ENCODE measurements at places on chromosomes 6 and 20.

GRCh38 chr6:18501663-18502013, 114.5 kb downstream of the RNF144B start:
- no peak for DNase-seq

GRCh38 chr6:163741743-163742363, 327.3 kb downstream of the QKI start:
- DNase-seq: no peak

DNA sequence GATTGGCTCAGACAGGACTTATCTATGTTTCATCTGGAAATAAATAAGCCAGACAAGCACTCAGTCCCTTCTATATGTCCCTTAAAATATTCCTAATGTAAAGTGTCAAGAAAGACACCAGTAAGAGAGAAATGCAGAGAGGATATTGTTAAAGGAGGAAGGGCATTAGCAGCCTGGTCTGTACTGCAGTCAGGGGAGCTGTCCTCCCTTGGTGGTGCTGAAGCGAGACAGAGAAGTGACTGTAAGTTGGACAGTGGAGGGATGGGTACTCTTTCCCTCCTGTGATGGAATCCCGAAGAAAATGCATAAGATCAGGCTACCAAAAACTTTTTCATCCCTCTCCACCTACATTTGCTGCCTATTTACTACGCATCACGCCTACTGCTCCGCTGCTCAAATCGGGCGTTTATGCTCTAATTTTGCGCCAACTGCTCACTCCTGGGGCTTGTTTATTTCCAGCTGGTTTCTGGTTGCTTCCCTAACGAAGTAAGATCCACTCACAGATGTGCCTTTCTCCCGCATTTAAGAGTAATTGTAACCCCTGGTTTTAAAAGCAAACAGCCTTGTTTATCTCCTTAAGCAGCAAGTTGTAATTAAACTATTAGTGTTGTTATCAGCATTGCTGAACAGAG, 35.2 kb downstream of the PHACTR1 start:
- DNase-seq: peak; percentile 61

DNA sequence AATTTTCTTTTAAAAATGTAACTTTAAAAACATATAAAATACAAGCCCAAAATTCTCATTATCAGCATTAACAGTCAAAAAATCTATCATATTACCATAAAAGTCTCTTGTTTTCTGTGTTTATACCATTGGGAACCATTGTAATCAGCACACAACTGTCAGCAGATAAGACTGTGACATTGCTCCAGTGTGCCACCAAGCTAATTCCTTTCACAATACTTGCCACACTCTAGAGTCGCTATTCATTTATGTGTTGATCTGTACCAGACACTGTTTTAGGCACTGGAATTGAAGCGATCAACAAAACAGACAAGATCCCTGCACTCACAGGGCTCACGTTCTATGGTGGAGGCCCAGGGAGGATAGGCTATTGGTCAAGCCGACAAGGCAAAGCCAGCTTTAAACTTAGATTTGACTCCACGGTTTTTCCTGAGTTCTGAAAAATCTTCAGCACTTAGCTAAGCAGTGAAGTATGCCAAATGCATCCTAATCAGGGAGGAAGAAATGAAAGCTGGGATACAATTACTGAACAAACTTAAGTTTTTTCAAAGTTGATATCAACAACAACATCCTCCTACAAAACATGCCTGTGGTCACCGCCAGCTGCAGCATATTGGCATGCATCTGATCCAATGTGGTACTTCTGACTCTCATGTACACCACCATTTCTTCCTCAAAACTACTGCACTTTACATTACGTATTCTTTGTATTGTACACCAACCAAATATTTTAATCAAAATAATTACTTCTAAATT, 60.5 kb downstream of the GMDS start:
- no peak for DNase-seq

All from aorta (tissue), 5 donors.